ENCODE measurements at places on chromosomes 16 and 17. TPM values are rescaled to one million over a fixed set of nuclear protein-coding genes. Genes with fewer than 3 reads are reported as not detected.

MT1H gene
- not detected for polyA plus RNA-seq

PRR35 gene
- polyA plus RNA-seq = 0.24 TPM

TLCD3B gene
- polyA plus RNA-seq = 0.24 TPM

KRTAP3-1 gene
- polyA plus RNA-seq = not detected

CCL15 gene
- polyA plus RNA-seq = not detected

DNA sequence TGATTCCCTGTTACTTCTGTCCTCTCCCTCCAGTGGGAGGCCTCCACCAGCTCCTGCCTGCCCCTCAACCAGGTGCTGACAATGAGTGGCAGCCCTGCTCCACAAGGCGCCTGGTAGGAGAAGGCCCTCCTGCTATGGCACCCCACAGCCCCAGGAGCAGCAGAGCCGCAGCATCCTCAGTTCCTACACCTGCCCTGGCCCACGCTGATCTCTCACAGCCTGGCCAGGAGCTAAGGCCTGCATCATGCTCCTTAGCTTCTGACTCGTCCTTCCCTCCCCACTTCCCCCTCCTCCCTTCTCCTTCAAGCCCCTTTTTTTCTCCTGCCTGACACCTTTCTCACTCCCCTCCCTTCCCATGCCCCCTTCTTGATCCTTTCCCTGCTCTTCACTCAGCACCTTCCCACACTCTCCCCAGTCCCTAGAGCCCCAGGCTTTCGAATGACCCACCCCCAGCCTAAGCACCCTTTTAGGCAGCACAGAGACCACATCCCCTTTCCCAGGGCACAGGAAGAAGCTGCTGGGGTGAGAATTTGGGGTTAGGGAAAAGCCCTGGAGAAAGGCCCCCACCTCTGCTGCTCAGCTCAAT is 6.5 kb downstream of the PROCA1 start:
- no peak for DNase-seq

DNA sequence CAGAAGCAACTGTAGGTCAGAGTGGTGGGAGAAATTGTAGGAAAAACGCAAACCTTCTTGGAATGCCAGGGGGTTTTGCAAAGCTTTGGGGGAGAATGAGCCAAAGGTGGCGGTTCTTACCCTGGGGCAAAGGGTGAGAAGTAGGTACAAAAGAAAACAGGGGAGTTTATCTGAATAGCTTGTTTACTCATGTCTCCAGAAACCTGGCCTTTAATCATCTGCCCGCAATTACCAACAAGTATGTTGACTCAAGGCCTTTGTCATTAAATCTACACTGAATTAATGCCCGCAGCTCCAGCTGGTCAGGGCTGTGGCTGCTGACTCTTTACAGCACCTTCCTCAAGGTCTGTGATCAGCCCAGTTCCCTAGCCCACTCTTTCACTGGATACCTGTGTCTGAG is 320.1 kb downstream of the CBLN1 start:
- no peak for DNase-seq

DNA sequence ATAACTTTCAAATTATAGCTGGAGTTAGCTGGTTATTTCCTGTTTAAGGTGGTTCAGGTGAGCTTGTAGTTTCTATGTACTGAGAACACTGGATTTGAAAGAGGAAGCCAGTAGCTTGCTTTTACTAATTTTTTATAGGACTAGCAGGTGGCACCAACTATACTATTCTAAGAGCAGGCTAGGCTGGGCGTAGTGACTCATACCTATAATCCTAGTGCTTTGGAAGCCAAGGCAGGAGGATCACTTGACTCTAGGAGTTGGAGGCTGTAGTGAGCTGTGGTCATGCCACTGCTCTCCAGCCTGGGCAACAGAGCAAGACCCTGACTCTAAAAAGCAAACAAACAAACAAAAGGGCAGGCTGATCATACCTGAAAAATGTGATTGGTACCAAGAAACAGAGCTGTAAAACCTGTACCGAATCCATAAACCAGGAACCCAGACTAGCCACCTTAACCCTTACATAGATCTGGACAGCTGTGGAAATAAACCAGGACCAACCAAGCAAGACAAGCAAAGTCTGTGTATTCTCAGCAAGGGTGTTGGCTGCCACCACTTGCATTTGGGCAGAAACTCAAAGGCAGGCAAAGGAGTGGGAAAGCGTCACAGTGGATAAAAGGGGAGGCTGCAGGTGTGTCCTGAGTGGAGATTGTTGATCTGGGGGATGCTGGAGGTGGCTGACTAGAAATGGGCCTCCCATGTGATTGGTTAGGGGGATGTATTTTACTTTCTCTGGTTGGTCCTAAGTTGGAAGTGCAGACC is 36.3 kb downstream of the SLC47A1 start:
- no peak for DNase-seq

DNA sequence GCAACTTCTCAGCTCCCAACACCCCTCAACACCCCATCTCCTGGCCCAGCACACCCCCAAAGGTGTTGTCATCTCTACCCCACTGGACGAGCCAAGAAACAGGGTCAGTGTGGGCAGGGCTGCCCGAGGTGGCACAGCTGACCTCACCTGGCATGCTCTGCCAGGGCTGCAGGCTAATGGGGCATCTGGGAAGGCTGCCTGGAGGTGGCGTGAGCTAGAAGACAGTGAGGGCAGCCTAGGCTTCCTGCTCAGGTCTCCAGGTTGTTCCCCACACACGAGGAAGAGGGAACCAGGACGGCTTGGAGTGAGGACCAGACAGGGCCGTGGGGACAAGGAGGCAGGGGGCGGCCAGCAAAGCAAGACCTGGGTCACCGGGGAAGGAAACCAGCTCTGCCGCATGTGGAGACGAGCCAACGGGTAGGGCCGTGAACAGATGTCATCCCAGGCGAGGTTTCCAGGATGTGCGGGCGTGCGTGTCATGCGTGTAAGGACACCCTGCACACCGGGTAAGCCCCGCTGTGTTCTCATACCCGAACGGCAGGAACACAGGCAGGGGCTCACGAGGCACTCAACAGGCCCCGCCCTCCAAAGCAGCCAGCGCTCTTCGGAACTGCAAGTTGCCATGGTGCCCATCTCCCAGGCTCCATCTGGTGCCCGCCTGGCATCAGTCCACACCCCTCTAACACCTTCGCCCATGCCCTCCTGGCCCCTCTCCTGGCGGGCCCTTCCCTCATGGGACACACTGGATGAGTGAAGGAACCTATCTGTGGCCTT is 29.6 kb upstream of the PVALEF start:
- no peak for DNase-seq

DNA sequence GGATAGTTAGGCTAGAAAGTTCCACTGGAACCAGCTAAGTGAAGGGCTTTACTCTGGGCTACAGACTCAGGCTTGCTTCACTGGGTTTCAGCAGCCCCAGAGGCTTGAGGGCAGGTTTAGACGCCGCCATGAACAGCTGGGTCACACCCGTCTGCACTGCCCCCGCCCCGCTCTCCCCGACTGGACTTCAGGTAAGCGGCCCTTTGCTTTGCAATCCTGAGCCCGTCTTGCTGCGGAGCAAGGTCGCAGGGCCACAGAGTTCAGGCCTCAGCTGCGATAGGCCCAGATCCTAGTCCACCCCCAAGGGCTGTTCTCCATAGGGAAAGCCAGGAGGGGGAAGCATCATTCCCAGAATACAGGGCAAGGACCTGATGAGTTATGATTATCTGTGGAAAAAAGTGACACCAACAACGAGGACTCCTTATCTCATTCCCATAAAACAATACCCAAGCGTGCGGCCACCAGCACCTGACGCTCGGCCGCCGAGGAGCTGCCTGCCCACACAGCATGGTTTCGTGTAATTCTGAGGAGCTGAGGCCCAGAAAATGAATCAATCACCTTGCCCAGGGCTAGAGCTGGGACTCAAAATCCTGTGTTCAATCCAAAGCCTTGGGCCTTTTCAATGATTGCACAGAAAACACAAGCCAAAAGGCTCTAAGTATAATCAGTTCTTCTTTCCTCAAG is 20.4 kb downstream of the MEAK7 start:
- no peak for DNase-seq

Data from K562 (cell line).